Hepatocyte (in vitro differentiated cells): ENCODE measurements at places on chromosomes 5 and 9.

DNA sequence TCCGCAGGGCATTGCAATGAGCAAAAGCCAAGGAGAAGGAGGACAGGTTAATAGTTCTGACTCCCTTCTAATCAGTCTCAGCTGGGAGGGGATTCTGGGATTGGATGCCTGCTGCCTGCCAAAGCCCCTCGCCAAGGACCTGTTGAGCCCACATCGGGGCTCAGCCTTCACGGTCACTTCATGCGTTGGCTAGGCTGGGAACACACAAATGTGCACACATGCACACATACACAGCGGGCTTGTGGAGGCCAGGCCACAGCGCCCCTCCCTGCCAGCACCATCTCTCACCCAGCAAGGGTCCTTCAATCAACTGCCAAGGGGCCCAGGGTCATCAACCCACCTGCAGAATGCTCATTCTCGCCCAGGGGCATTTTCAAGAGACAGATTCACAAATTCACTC, 113.9 kb downstream of the C5orf15 start:
- DNase-seq = no peak

DNA sequence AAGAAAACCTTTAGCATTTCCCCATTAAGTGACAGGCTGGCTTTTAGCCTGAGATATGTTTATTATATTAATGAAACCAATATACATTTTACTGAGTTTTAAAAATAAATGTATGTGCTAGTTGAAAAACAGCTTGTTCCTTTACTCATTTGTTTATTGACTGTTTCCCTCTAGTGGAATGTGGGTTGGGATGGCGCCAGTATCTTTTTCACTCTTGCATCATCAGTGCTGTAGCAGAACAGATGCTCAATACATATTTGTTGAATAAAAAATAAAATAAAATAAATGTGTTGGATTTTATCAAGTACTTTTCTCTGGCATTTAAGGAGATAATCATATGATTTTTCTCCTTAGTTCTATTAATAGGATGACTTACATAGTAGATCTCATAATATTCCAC, 43.0 kb downstream of the FSTL4 start:
- DNase-seq = no peak

- no peak for DNase-seq
Observed at GRCh38 chr5:106094839-106095238, 1575.9 kb downstream of the EFNA5 start.

DNA sequence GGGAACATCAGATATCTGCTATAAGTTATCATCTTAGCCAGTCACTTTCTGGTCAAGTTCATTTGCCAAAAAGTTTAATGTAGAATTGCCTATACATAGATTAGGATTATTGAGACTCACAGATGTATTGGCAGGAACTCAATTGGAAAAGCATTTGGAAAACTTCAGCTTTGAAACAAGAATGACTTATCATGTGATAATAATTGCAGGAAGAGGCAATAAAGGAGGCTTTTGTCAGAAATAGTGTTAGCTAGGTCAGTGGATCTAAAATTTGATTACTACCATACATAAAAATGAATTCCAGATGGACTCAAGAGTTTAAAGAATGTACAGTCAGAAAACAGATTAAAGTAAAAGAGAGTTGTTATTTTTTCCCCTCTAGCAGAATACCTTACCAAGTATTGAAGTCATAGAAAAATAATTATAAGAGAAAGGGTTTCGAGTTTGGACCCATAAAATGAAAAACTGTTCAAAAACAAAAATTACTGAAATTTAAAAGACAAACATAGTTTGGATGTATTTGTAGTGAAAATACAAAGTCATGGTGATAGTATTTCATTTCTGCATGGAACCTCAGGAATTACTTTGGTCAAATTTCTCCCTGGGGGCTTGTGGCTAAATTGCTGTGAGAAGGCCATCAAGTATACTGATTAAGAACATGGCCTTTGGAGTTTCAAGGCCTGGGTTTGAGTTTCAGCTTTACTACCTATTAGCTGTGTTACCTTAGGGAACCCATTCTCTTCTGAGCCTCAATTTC, 159.9 kb downstream of the TMEM38B start:
- no peak for DNase-seq

- DNase-seq = no peak
Observed at GRCh38 chr9:85001925-85002324, 332.4 kb downstream of the NTRK2 start.

GRCh38 chr5:81121836-81122630, 111.1 kb upstream of the CKMT2 start:
- DNase-seq = no peak
